ENCODE measurements at places on chromosomes 12 and 14. TPM values are rescaled to one million over a fixed set of nuclear protein-coding genes. Genes with fewer than 3 reads are reported as not detected.
A peak's percentile ranks its signal among the peaks of the same experiment; 100 is the strongest.

FANCM gene
- total RNA-seq: 10.9 TPM

IL23A gene
- total RNA-seq: 0.22 TPM

RAPGEF3 gene
- 15.0 TPM for total RNA-seq

LRRC10 gene
- total RNA-seq: not detected

PMEL gene
- total RNA-seq: 8.8 TPM

ESRRB gene
- 1.5 TPM for total RNA-seq

- no peak overlapping the region for H3K27ac ChIP-seq
- DNase-seq: no peak
- H3K36me3 ChIP-seq: peaks cover 4% of the 10 kb centered on the region
- no peak overlapping the region for H3K4me3 ChIP-seq
- H3K4me1 ChIP-seq: peaks cover 33% of the 10 kb centered on the region
- no peaks in the 10 kb centered on the region for H3K27me3 ChIP-seq
These were observed 33.4 kb downstream of the ELK3 start for GRCh38 chr12:96227365-96228106.

DNA sequence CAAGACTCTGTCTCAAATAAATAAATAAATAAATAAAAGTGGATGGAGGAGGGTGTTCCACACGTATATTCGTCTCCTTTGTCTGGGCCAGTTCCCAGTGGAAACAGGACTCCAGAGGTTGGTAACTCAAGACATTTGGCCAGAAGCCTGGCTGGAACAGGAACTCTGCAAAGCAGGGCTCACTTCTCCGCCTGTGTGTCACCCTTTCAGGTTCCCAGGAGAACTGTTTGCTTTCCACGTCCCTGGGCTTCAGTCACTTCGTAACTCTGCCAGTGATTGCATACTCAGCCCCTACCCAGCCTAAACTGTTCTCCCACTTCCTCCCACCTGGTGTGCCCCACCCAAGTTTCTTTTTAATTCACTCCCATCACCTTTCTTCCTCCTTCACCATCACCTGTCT is 7.0 kb upstream of the UBE2N start:
- no peaks in the 10 kb centered on the region for H3K27me3 ChIP-seq
- H3K36me3 ChIP-seq: no peaks in the 10 kb centered on the region
- DNase-seq: no peak
- H3K4me1 ChIP-seq: no peaks in the 10 kb centered on the region

GRCh38 chr12:68905733-68906132 is 27.2 kb downstream of the CPM start:
- H3K4me1 ChIP-seq: no peaks in the 10 kb centered on the region
- no peak overlapping the region for H3K4me3 ChIP-seq
- DNase-seq: no peak
- no peak overlapping the region for H3K27ac ChIP-seq

GRCh38 chr14:61573748-61574513 is 121.4 kb upstream of the HIF1A start:
- no peak overlapping the region for H3K27ac ChIP-seq
- no peaks in the 10 kb centered on the region for H3K36me3 ChIP-seq
- H3K4me1 ChIP-seq: peaks cover under 1% of the 10 kb centered on the region
- peaks cover 4% of the 10 kb centered on the region for H3K27me3 ChIP-seq

- no peaks in the 10 kb centered on the region for H3K4me1 ChIP-seq
- no peaks in the 10 kb centered on the region for H3K36me3 ChIP-seq
- no peak overlapping the region for H3K27ac ChIP-seq
- DNase-seq: no peak
- H3K4me3 ChIP-seq: no peak overlapping the region
These were observed 213.4 kb upstream of the EGLN3 start for GRCh38 chr14:34164162-34164864.

- no peak overlapping the region for H3K27ac ChIP-seq
- H3K4me1 ChIP-seq: no peaks in the 10 kb centered on the region
- H3K27me3 ChIP-seq: no peaks in the 10 kb centered on the region
- no peaks in the 10 kb centered on the region for H3K36me3 ChIP-seq
- no peak overlapping the region for H3K4me3 ChIP-seq
These were observed 11.9 kb downstream of the CFAP54 start for GRCh38 chr12:96501133-96501761.

- H3K36me3 ChIP-seq: peaks cover 8% of the 10 kb centered on the region
- peak overlapping the region; percentile 12 for H3K4me3 ChIP-seq
- peaks cover 21% of the 10 kb centered on the region for H3K27me3 ChIP-seq
- DNase-seq: no peak
These were observed 643 bp upstream of the TAMALIN start for GRCh38 chr12:52005903-52006703.

DNA sequence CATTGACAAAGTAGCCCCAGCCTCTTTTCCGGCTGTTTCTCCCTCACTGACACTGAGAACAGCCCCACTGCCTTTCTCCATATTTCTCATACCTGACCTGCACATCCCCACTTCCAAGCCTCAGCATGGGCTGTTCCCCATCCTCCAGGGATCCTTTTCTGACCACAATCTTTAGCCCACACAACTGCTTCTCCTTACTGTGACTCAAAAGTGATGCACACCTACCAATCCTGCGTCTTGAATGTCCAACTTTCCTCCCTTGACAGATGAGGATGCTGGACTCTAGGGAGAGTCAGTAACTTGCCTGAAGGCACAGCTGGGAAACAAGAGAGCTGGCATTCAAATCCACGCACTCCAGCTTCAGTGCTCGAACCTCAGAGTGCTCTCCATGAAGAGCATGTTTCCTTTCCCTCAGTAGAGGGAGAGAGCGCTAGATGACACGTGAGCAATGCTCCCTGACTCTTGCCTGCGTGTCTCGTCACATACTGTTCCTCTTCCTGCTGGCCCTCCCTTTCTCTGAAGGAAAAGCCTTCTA is 75.6 kb downstream of the NTF3 start:
- peaks cover 5% of the 10 kb centered on the region for H3K27me3 ChIP-seq
- H3K36me3 ChIP-seq: no peaks in the 10 kb centered on the region
- no peak overlapping the region for H3K27ac ChIP-seq

DNA sequence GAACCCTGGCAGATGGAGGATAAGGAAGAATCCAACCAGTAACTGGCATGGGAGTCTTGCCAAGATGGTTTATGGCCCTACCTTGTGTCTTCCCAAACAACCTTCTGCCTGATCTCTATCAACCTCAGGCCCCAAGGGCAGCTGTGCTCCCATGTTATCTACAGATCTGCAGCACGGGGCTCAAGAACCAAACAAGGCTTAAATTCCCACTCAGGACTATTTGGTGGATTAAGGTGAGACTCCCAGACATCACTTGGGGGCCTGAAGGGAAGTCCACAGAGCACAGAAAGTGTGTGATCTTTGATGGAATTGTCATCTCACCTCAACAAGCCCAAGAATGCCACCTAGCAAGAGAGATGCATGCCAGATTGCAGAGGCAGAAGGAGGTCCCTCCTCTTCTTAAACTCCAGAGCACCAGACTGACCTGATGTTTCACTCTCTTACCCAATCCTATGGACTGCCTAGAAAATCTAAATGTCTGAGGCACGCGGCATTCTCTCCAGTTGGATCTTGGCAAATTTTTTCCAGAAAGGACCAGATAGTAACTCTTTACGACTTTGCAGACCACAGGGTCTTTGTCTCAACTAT is 759.5 kb upstream of the TBX3 start:
- no peaks in the 10 kb centered on the region for H3K27me3 ChIP-seq
- no peaks in the 10 kb centered on the region for H3K36me3 ChIP-seq
- no peak overlapping the region for H3K4me3 ChIP-seq
- no peak overlapping the region for H3K27ac ChIP-seq

GRCh38 chr14:28020112-28020511 is 746.5 kb upstream of the FOXG1 start:
- H3K36me3 ChIP-seq: no peaks in the 10 kb centered on the region
- H3K27ac ChIP-seq: no peak overlapping the region
- no peak overlapping the region for H3K4me3 ChIP-seq
- no peak for DNase-seq

DNA sequence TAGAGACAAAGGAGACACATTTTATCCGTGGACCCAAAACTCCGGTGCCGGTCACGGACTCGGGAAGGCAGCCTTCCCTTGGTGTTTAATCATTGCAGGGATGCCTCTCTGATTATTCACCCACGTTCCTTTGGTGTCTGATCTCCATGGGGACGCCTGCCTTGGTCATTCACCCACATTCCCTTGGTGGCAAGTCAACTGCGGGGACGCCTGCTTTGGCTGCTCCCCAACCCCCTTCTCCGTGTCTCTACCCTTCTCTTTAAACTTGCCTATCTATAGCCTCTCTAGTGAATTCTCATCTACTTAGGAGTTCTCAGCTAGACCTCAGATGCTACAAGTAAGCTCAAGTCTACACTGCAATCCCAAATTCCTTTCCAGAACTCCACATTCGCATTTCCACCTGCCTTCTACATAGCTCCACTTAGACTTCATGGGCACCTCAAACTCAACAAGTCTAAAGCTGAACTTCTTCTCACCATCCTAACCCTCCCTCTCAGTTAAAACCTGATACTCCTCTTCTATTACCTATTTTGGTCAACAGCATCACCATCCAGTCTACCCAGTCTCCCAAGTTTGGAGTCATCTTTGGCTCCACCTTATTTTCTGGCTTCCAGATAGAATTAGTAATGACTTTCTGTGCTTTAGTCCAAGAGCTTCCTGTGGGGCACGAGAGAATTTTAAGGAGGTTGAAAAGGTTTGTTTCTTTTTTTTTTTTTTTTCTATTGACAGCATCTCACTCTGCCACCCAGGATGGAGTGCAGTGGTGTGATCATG is 14.4 kb downstream of the SPTLC2 start:
- no peak overlapping the region for H3K4me3 ChIP-seq
- H3K27me3 ChIP-seq: no peaks in the 10 kb centered on the region

- H3K4me3 ChIP-seq: no peak overlapping the region
- no peaks in the 10 kb centered on the region for H3K4me1 ChIP-seq
- H3K36me3 ChIP-seq: no peaks in the 10 kb centered on the region
- H3K27me3 ChIP-seq: no peaks in the 10 kb centered on the region
- no peak overlapping the region for H3K27ac ChIP-seq
These were observed 27.3 kb downstream of the RERG start for GRCh38 chr12:15193946-15194345.

GRCh38 chr12:76782526-76782925 is 18.6 kb downstream of the ZDHHC17 start:
- no peak overlapping the region for H3K4me3 ChIP-seq
- no peaks in the 10 kb centered on the region for H3K36me3 ChIP-seq
- DNase-seq: no peak
- H3K27me3 ChIP-seq: no peaks in the 10 kb centered on the region
- no peak overlapping the region for H3K27ac ChIP-seq

Measured in spinal cord (tissue), 10 donors.